ENCODE measurements at places on chromosomes 12 and 14.

GRCh38 chr14:60002819-60003492 lies 83.0 kb downstream of the LRRC9 start:
- peak; percentile 3 for DNase-seq

DNA sequence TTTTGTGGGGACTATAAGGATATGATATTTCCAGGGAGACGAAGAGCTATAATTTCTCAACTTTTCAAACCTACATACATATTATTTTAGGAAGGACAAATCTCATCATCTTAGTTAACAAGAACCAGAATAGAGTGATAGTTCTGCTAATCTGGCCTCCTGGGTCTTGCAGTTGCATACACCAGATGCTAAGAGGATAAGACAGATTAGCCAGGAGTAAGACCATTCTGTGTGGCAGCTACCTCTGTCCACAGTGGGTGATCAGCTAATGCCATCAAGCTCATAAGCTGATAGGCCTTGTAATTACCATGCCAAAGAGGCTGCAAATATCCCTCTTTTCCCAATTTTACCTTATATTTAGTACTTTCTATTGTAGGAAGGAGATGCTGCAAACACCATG lies 776.8 kb downstream of the NRXN3 start:
- DNase-seq = no peak

GRCh38 chr14:88346048-88346639 lies 23.1 kb upstream of the KCNK10 start:
- DNase-seq = no peak

DNA sequence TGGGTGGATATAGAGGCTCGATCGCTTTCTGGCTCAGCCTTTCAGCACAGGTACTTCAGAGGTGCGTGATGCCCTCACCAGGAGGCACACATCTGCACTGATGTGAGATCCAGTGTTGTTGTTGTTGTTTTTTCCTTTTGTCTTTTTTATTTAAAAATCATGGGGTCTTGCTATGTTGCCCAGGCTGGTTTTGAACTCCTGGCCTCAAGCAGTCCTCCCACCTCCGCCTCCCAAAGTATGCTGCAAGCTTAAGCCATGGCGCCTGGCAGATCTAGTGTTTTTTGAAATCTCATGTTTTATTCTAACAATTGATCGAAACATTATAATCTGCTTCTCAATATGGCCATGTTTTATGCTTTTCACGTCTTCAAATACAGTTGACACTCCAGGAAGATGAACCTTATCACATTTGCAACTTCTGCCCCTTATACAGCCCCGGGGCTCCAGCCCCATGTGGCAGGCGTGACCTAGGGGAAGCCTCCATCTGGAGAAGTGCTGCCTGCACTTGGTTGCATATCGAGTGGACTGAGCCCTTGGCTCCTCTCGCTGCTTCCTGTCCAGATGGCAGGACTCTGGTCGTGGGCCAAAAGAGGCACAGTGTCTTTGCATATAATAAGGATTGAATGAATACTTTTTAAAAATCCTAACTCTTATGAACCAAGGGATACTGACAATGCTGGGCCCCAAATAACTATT lies 71.7 kb downstream of the TRAF3 start:
- DNase-seq = peak; percentile 17

DNA sequence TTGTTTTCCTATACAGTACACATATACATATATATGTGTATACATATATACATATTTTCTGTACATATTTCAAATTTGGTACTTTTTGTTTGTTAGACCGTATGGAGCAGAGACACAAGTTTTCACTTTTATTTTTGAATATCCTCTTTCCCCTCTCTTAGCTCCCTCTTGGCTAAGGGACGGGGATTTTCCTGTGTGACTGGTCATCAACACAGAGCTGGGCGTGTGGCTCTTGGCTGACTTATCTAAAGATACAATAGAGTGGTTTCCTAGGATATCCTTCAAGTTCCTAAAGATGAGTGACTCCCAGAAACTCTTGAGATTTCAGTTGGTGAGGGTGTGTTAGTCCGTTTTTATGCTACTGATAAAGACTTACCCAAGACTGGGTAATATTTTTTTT lies 1404.5 kb upstream of the TMEM132C start:
- DNase-seq = no peak

DNA sequence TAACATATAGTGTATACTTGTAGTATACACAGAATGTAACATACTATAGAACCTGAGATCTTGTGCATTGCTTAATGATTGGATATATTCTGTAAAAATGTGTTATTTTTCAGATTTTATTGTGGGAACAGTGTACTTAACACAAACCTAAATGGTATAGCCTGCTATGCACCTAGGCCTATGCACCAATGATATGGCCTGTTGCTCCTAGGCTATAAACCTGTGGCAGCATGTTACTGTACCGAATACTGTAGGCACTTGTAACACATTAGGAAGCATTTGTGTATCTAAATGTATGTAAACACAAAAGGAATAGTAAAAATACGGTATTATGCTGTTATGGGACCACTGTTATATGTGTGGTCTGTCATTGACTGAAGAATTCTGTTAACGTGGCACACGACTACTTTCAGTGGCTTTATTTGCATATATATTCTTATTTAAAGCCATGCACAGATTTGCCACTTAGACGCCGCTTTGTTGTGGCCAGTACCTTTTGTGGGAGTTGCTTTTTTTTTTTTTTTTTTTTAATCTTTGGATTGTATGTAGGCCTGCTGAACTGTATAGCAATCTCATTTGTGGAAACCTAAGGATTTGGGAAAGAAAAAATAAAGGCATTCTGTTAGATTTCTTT lies 7.4 kb downstream of the PAPOLA start:
- no peak for DNase-seq

DNA sequence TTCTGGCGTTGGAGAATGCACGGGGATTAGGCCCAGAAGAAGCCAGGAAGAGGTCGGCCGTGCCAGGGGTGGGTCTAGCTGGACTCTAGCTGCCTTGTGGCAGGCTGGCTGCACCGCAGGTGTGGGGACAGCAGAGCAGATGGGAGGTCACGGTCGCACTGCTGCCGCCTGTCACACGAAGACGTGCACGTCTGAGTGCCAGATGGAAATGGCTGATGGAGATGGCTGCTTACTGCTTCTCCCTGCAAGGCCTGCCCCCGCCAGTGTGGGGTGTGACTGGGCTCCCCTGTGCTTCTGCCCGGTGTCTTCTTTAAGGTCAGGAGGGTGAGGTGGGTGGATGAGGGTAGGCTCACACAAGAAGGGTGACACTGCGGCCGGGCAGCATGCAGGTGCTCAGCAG lies 79.0 kb downstream of the MOK start:
- DNase-seq = no peak

GRCh38 chr12:30795410-30796312 lies 40.9 kb upstream of the CAPRIN2 start:
- DNase-seq = peak; percentile 9

DNA sequence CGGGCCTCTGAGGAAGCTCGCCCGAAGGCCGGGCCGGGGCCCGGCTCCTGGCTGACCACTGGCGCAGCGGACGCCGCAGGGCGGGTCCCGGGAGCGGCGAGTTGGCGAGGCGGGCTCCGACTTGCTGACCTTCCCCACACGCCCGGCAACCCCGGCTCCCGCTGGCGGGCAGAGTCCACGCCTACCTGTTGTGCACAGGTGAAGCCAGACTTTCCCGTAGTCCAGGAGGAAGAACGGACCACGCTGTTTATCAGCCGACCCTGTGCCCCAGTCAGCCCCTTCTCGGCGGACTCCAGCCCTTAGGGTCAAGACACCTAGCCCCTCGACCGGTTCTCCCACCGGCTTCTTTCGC lies 407 bp downstream of the HEATR5A start:
- peak; percentile 4 for DNase-seq

DNA sequence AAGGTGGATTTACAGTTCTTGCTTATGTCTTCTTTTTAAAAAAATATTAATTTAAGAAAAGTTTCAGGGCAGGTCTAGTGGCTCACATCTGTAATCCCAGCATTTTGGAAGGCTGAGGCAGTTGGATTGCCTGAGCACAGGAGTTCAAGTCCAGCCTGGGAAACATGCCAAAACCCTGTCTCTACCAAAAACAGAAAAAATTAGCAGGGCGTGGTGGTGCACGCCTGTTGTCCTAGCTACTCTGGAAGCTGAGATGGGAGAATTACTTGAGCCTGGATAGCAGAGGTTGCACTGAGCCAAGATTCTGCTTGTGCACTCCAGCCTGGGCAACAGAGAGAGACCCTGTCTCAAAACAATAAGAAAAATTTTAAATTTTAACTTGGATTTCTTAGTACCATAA lies 5.4 kb upstream of the TAS2R46 start:
- DNase-seq = peak; percentile 17

DNA sequence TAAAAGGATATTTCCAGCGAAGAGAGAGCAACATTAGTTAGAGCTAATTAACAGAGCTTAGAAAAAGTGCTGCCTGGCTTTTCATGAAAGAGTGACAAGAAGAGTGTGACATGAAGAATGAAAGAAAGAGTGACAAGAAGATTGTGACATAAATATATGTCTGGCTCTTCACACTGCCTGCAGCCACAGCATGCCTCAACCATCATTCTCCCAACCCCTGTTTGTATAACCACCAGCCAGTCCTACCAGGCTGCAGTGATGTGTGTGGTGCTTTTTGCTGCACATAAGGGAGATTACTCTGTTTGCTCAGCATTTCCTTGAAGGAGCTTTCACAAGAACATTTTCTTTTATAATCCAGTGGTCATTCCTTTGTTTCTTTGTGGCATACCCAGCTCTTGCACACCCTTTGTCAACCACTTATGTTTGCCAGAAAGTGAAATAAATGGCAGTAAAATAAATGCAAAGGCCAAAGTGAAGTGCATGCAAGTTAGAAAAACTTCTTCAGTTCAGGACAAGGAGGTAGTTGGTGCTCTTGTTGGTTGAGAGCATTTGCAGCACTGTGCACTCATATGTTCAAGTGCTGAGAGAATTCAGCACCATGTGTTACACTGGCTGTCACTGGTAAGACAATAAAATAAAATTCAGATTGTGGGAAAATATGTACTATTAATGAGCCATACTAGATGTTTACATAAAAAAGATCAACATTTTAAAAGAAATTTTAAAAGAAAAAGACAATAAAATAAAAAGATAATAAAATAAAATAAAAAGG lies 50.6 kb downstream of the KIF21A start:
- DNase-seq = no peak

DNA sequence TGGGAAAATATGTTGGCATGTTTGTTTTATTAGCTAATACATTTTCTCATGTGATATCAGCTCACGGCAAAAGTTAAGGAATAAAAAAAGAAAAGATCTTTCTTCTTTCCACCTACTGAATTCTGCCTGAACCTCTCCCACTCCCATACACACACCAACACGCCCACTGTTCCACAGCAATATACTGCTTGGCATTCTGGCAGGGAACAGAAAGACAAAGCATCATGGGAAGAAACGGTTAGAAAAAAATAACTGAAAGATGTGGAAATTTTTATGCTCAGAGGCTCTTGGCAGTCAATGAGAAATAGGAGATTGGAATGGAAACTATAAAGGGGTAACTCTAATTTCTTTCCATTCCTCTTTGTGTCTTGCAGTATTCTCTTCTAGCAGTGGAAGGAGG lies 268.5 kb downstream of the FOXG1 start:
- DNase-seq = no peak

- no peak for DNase-seq
Observed at GRCh38 chr14:29650554-29651269, 276.9 kb downstream of the PRKD1 start.

DNA sequence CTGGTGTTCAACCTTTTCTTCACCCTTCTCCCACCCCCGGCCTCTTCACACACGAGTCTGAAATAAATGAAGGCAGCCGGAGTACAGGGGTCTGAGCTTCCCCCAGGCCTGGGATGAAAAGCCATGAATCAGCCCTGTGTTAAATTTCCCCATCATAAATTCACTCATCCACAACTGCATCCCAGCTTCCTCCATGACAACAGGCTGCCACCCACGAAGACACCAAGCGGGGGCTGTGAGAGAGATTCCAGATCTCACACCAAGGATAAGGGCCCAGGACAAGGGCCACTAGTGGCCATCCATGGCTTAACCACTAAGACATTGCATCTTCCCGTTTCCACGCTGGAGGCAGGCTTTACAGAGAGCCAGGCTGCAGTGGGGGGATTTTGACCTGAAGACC lies 93.9 kb upstream of the NCOR2 start:
- no peak for DNase-seq

- DNase-seq = no peak
Observed at GRCh38 chr14:81613341-81614045, 79.8 kb upstream of the SEL1L start.

GRCh38 chr12:18141048-18141982 lies 51.3 kb upstream of the RERGL start:
- DNase-seq = peak; percentile 15

GRCh38 chr12:129440278-129440677 lies 463.5 kb downstream of the TMEM132D start:
- no peak for DNase-seq

DNA sequence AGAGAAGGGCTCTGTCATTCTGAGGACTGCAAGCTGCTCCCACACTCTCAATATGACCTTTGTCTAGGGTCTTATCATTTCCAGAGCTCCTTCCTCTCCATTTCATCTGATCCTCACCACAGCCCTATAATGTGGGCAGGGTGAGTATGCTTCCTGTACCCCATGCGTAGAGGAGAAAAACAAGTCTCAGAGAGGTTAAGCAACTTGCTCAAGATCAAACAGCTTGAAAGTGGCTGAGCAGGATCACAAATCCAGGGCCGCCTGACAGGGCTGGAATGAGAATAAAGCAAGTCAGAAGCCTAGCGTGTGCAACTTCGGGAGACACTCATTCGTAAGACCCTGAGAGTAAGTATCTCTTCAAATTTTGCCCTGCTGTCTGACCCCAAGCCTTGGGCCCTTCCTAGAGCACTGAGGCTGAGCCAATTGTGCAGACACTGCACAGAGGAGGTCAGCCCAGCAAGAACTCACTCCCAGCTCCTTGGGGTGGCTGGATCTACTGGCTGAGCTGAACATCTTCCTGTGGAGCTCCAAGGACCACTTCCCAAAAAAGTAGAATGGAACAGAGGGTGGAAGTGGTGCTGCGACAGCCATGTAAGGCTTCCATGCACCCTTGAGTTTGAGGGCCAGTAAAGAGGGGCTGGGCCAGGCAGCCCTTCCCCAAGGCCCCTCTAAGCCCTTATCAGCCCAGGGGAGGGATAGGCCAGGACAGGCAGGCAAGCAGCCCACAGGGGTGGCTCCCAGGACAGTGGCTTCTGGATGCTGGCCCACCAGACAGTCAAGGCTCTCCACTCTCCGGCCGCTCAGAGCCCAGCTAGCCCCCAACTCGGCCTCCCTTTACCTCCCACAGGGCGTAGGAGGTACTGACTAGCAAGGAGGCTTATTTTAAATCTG lies 10.5 kb downstream of the ZFP36L1 start:
- DNase-seq = no peak

GRCh38 chr14:29757188-29757680 lies 170.4 kb downstream of the PRKD1 start:
- DNase-seq = no peak

GRCh38 chr14:79802093-79802492 lies 409.2 kb downstream of the DIO2 start:
- no peak for DNase-seq

GRCh38 chr12:121240484-121241101 lies 30.7 kb downstream of the P2RX4 start:
- DNase-seq = no peak

DNA sequence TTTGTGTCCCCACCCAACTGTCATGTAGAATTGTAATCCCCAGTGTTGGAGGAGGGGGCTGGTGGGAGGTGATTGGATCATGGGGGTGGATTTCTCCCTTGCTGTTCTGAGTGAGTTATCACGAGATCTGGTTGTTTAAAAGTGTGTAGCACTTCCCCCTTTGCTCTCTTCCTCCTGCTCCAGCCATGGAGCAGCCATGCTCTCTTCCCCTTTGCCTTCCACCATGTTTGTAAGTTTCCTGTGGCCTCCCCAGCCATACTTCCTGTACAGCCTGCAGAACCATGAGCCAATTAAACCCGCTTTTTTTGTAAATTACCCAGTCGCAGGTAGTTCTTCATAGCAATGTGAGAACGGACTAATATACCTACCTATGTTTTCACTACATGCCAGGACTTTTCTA lies 2.6 kb upstream of the POC1B start:
- no peak for DNase-seq
